ENCODE measurements at places on chromosomes 16 and 17.

DNA sequence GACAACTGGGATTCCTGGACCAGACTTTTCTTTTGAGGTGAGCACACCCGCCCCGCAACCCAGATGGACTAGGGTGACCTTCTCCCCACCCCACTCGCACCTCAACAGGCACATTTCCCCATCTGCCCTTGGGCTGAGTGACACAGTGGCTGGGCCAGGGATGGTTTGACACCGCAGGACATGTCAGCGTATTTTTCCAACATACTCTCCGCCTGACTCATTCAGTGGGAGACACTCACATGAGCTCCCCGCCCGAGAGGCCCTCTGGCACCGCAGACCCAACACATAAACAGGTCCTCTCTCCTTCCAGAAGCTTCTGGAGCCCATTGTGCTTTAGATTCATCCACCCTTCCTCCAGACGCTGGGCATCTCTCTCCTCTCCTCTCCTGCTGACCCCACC lies 69.4 kb downstream of the ZDHHC7 start:
- H3K4me3 ChIP-seq, result no peak overlapping the region
- no peaks in the 10 kb centered on the region for H3K36me3 ChIP-seq
- no peak for DNase-seq
- H3K27ac ChIP-seq, result no peak overlapping the region
- no peaks in the 10 kb centered on the region for H3K4me1 ChIP-seq

DNA sequence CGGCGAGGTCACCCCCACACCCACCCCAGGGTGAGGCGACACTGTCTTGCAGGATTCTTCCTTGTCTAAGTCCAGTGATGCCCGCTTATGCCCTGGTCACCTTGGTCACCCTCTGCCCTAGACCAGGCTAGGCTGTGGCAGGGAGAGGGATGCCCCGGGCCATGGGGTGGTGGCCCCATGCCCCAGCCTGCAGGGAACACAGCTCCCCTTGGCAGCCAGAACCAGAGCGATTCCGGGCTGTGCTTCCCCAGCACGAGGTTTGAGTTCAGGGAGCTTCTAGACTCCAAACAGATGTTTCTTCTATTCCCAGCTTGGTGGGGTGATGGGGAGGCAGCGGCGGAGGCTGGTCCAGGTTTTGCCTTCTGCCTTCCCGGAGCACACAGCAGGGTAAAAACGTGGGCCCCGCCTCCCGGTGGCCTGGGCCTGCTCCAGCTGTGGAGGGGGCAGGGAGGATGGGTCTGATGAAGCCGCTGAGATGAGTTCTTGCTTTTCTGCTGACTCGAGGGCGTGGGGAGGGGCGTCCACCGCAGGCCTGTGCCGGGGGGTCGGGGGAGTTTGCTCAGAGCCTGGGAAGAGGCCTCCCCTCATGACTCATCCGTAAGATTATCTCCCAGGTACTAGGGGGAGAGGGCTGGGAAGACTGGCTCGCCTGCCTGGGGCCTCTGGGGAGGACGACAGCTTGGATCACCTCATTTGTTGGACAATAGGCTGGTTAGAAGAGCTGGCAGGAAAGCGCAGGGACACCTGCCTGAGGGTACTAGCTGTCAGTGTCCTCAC lies 15.4 kb downstream of the SMTNL2 start:
- no peaks in the 10 kb centered on the region for H3K36me3 ChIP-seq
- peaks cover 11% of the 10 kb centered on the region for H3K27me3 ChIP-seq
- no peak overlapping the region for H3K27ac ChIP-seq
- peaks cover 2% of the 10 kb centered on the region for H3K4me1 ChIP-seq
- H3K4me3 ChIP-seq, result no peak overlapping the region

GRCh38 chr17:34996422-34997285 lies 16.3 kb downstream of the LIG3 start:
- H3K4me3 ChIP-seq, result no peak overlapping the region
- no peaks in the 10 kb centered on the region for H3K27me3 ChIP-seq
- H3K27ac ChIP-seq, result no peak overlapping the region

DNA sequence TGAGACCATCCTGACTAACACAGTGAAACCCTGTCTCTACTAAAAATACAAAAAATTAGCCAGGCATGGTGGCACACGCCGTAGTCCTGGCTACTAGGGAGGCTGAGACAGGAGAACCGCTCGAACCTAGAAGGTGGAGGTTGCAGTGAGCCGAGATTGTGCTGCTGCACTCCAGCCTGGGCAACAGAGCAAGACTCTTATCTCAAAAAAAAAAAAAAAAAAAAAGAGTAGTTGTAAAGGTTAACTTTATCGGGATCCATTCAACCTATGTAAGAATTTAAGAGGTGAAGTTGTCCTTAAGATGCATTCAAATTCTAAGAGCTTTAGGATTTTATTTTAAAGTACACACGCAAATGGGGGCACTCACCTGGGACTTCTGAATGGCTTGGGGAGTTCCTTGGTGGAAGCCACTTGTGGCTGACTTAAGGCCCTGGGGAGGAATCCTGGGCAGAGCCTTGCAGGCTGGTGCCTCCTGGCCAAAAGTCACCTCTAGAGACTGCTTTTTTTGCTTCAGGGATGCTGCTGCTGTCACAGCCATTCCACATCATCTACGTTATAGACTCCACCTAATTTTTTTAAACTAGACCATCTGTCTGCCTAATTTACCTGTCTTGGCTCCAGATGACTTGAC lies 3.3 kb downstream of the CTCF start:
- peak overlapping the region; percentile 21 for H3K27ac ChIP-seq
- peak overlapping the region; percentile 53 for H3K4me3 ChIP-seq
- DNase-seq, result no peak
- no peaks in the 10 kb centered on the region for H3K36me3 ChIP-seq
- H3K4me1 ChIP-seq, result peaks cover 59% of the 10 kb centered on the region
- no peaks in the 10 kb centered on the region for H3K27me3 ChIP-seq

DNA sequence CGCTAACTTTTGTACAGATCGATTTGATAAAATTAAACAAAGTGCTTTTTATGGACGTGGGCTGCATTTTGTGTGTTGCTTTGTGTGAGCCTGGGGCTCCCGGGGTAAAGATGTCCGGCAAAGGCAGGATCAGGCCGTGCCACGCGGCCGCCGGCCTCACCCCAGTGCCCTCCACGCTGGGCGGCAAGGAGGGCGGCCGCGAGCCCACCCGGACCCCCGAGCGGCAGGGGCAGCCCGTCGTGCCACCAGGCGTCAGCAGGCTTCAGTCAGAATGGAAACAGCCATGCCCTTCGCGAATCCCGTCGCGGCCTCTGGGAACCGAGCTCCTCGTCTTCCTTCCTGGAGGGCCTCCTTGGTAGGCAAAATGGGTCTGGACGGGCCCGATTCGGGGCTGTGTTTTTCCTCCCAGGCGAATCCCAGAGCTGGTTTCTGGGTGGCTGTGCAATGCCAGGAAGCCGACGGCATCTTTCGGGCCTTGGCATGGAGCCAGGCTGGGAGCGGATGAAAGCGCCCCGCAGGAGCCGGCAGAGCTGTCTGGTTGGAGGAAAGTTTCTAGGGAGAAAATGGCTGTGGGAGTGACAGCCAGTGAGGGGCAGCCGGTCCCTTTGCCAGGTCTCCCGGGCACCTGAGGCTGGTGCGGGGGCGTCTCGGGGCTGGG lies 5.5 kb downstream of the SOX8 start:
- H3K4me1 ChIP-seq, result no peaks in the 10 kb centered on the region
- no peak overlapping the region for H3K4me3 ChIP-seq
- no peaks in the 10 kb centered on the region for H3K27me3 ChIP-seq
- DNase-seq, result no peak
- no peaks in the 10 kb centered on the region for H3K36me3 ChIP-seq

DNA sequence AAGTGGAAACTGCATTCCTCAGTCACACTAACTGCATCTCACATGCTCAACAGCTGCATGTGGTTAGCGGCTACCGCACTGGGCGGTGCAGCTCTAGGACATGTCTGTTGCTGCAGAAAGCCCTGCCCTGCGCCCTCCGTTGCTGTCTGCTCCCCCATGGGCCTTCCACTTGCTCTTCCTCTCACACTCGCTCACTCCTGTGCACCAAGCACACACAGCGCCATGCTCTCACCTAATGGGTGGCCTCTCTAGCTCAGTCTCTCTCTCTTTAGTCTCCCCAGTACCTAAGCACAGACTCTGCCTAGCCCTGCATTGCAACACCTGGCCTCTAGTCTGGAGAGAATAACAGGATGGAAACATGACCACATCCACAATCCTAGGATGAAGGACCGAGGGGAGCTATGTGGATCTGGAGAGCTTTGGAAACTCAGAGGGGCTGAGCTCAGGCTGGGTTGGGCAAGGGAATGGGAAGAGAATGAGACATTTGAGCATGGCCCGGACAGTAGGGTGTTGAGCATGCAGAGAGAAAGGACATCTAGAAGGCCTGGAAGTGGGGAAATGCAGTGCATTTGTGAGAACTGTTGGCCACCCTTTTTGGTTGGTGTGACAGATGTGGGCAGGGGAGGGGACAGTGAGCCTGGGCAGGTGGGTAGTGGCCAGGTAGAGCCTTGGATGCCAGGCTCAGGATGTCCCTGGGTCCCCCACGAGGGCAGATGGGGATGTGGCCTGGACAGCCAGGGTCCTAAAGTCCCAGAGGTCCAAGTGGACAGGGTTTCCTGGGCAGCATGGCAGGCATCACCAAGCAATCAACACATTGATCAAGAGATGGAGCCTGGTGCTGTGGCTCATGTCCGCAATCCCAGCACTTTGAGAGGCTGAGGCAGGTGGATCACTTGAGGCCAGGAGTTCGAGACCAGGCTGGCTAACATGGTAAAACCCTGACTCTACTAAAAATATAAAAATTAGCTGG lies 16.1 kb downstream of the SGCA start:
- no peak for DNase-seq
- peaks cover 27% of the 10 kb centered on the region for H3K4me1 ChIP-seq
- H3K27ac ChIP-seq, result no peak overlapping the region

DNA sequence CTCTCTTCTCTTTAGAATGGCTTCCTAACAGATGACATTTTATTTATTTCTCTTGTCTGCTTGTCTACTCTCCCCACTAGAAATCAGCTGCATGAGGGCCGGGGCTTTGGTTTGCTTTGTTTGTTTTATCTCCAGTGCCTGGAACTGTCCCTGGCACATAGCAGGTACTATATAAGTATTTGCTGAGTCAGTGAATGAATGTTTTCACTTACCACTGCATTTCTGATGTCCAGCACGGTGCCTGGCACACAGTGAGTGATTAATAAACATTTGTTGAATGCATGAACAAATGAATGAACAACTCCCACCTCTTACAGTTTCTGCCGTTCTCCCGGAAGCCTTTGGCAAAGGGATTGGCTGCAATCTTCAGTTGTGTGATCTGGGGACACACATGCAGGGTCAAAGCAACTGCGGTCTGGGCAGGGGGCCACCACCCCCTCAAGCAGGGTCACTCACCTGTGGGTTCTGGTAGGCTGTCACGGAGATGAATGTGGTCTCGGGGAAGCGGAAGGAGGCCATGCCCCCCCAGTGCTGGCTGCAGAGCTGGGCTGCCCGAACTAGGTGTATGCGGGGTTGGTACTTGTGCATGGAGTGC lies 3.4 kb downstream of the TBX6 start:
- no peaks in the 10 kb centered on the region for H3K36me3 ChIP-seq
- H3K4me1 ChIP-seq, result peaks cover 39% of the 10 kb centered on the region
